ENCODE measurements at places on chromosomes 3 and 15.

DNA sequence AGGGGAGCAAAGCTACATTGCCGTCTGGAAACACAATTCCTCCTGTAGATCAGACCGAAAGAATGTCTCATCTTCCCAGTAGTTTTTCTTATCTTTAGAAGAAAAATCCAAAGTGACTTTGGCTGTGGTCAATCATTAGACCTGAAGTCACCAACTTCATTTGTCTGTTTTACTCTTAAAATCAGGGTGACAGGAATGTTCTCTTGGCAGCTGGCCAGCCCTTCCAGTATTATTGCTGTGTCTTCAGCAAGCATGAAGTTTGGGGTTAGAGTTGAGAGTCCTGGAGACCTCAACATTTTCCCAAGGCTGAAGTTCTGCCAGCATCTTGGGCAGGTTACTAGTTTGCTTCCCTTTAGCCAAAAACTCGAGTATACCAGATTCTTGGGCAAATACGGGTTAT is 32.5 kb downstream of the RSL24D1 start:
- DNase-seq = no peak

- DNase-seq = no peak
Measured at GRCh38 chr3:197547306-197548011, 8.3 kb downstream of the BDH1 start.

GRCh38 chr3:72961752-72962151 is 34.9 kb upstream of the PPP4R2 start:
- DNase-seq = no peak

- no peak for DNase-seq
Measured at GRCh38 chr15:29346998-29347397, 77.4 kb upstream of the NSMCE3 start.

- no peak for DNase-seq
Measured at GRCh38 chr3:127049393-127049792, 66.5 kb downstream of the PLXNA1 start.
